ENCODE measurements at places on chromosomes 7 and 10.

- no peak overlapping the region for H3K27ac ChIP-seq
- no peak overlapping the region for H3K4me3 ChIP-seq
- peaks cover 4% of the 10 kb centered on the region for H3K27me3 ChIP-seq
These were observed 55.1 kb downstream of the CCDC3 start for GRCh38 chr10:12946372-12946771.

GRCh38 chr7:95871075-95871848 is 98.9 kb downstream of the DYNC1I1 start:
- H3K27me3 ChIP-seq: peaks cover 9% of the 10 kb centered on the region
- no peak for DNase-seq
- no peak overlapping the region for H3K4me3 ChIP-seq
- H3K4me1 ChIP-seq: no peaks in the 10 kb centered on the region
- H3K27ac ChIP-seq: no peak overlapping the region
- H3K36me3 ChIP-seq: no peaks in the 10 kb centered on the region

- no peak overlapping the region for H3K4me3 ChIP-seq
- no peak for DNase-seq
- H3K36me3 ChIP-seq: no peaks in the 10 kb centered on the region
- peaks cover 25% of the 10 kb centered on the region for H3K27me3 ChIP-seq
These were observed 3.4 kb downstream of the TWIST1 start for GRCh38 chr7:19113855-19114550.

- no peaks in the 10 kb centered on the region for H3K27me3 ChIP-seq
- H3K27ac ChIP-seq: no peak overlapping the region
- no peaks in the 10 kb centered on the region for H3K4me1 ChIP-seq
- DNase-seq: no peak
- H3K4me3 ChIP-seq: no peak overlapping the region
These were observed 147.7 kb downstream of the SH2D4B start for GRCh38 chr10:80685355-80685754.

DNA sequence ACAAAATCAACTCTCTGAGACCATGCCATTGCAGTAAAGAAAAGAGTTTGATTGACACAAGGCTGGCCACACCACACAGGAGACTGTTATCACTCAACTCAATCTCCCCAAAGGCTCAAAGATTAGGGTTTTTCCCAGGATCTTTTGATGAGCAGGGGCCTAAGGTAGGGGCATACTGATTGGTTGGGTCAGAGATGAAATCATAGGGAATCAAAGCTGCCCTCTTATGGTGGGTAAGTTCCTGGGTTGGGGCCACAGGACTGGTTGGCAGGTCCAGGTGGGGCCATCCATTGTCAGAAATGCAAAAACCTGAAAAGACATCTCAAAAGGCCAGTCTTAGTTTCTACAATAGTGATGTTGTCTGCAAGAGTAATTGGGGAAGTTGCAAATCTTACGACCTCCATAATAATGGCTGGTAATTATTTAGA is 91.6 kb downstream of the AKR1D1 start:
- peaks cover 2% of the 10 kb centered on the region for H3K27me3 ChIP-seq
- H3K27ac ChIP-seq: no peak overlapping the region
- DNase-seq: no peak
- H3K36me3 ChIP-seq: peaks cover 8% of the 10 kb centered on the region
- peaks cover 6% of the 10 kb centered on the region for H3K4me1 ChIP-seq
- H3K4me3 ChIP-seq: no peak overlapping the region

GRCh38 chr10:46548498-46549090 is 7.9 kb downstream of the GPRIN2 start:
- H3K27ac ChIP-seq: no peak overlapping the region
- no peaks in the 10 kb centered on the region for H3K4me1 ChIP-seq
- no peaks in the 10 kb centered on the region for H3K36me3 ChIP-seq
- no peak for DNase-seq

GRCh38 chr7:39428221-39428620 is 138.0 kb upstream of the YAE1 start:
- H3K27ac ChIP-seq: no peak overlapping the region
- H3K4me3 ChIP-seq: no peak overlapping the region
- H3K4me1 ChIP-seq: no peaks in the 10 kb centered on the region
- H3K36me3 ChIP-seq: no peaks in the 10 kb centered on the region
- H3K27me3 ChIP-seq: no peaks in the 10 kb centered on the region

GRCh38 chr7:519484-520390 is at the start of gene PDGFA:
PDGFA (minus strand) TSS chr7:519846; CDS start chr7:519001, 845 bp downstream.
- peak; percentile 13 for DNase-seq
- peaks cover 13% of the 10 kb centered on the region for H3K27me3 ChIP-seq
- H3K4me1 ChIP-seq: peaks cover 5% of the 10 kb centered on the region
- no peaks in the 10 kb centered on the region for H3K36me3 ChIP-seq

- no peaks in the 10 kb centered on the region for H3K36me3 ChIP-seq
- no peak for DNase-seq
- H3K27ac ChIP-seq: no peak overlapping the region
These were observed 4.7 kb downstream of the PLAC9 start for GRCh38 chr10:80137031-80137862.

All from immature natural killer cell (primary cell).